ENCODE measurements at places on chromosomes 4 and X.
A peak's percentile ranks its signal among the peaks of the same experiment; 100 is the strongest.

GRCh38 chr4:1960170-1960825 lies 48.5 kb downstream of the NELFA start:
- no peak for DNase-seq

DNA sequence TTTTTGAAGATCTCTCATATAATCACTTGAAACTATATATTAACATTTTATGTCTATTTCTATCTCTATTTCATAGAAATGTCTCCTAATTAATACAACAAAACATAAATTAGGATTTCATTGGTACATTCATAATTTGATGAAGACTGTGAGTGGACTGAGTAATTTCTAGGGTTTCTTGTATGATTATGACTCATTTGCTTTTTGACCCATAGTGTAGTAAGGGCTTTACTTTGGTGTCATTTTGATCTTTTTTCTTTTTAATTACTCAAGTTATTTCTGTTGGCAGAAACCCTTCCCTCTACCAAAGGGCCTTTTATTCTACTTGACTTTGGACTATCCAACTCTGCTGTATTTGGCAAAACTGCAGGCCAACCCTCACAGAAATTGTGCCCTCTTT lies 207.9 kb upstream of the MAGEB16 start:
- no peak for DNase-seq

- no peak for DNase-seq
These were observed 48.6 kb downstream of the MAGEA9 start for GRCh38 chrX:149830192-149830873.

- DNase-seq: peak; percentile 89
These were observed at the start of gene ARHGAP24 for GRCh38 chr4:85474818-85475630. Gene ARHGAP24 (plus strand): TSS chr4:85475150.

DNA sequence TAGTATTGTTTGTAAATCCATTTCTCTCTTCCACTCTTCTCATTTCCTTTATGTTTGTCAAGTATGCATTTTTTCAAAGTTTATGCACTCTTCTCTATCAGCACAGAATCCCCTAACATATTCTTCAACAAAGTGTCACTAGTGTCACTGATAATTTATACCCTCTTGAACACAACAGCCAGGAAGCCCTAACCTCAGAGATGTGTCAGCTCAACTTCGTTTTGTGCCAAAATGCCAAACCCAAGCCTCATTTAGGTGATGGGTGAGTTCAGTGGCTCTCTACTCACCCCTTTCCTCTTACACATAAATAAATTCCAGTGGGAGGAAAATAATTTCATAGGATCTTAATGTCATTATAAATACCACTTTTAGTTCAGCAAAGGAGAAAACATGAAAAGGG lies 22.4 kb upstream of the P2RY10 start:
- no peak for DNase-seq

DNA sequence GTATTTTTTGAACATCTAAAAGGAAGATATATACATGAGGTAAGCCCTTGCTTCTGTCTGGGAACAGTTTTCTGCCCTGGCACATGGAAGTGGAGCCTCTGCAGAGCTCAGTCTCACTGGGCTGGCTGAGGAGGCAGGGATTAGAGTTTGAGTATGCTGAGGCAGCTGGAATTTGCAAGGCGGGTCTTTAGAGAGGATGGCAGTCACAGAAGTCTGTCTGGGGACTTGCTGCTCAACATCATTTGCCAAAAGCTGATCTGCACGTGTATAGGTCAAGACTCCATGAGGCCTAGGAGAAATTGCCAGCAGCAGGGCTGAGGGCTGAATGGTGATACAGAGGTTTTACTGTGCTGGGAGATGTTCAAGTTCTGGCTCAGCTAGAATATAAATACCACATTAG lies 163.6 kb upstream of the ANK2 start:
- no peak for DNase-seq

DNA sequence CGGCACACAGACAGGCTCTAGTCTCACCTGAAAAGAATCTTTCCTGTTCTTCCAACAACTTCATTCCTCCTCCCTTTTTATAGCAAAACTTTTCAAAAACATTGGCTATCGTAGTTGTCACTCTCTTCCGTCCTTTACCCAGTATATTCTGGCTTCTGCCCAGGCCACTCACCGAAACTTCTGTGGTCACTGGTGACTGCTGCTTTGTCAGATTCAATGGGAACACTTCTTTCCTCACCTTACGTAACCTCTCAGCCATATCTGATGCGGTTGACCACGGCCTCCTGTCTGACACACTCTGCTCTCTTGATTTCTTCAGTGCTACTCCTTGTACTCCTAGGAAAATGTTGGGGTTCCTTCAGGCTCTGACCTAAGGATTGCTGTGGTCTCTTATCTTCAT lies 9.2 kb upstream of the RNF150 start:
- no peak for DNase-seq

DNA sequence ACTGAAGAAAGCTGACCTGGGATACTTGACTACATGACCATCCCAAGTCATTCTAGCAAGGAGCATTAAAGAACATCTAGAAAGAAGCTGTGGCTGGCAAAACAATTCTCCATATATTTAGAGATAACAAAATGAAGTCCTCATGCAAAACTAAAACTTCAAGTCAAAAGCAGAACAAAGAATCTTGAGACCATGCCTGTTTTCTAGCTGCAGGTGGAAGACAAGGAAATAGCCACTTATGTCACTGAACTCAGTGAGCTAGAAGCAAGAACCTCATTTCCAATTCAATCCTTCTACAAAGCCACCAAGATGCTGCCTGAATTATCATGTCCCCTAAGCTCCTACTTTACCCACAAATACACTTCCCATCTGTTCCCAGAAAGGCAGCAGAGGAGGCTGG lies 13.8 kb downstream of the USP46 start:
- DNase-seq: no peak

- no peak for DNase-seq
These were observed 27.6 kb downstream of the MAP3K15 start for GRCh38 chrX:19487520-19488200.

- no peak for DNase-seq
These were observed 309.9 kb downstream of the ARAP2 start for GRCh38 chr4:35934320-35934981.

GRCh38 chr4:88101165-88101564 lies 57.3 kb downstream of the ABCG2 start:
- DNase-seq: no peak

GRCh38 chr4:87388901-87389300 lies 2.1 kb downstream of the HSD17B11 start:
- no peak for DNase-seq

DNA sequence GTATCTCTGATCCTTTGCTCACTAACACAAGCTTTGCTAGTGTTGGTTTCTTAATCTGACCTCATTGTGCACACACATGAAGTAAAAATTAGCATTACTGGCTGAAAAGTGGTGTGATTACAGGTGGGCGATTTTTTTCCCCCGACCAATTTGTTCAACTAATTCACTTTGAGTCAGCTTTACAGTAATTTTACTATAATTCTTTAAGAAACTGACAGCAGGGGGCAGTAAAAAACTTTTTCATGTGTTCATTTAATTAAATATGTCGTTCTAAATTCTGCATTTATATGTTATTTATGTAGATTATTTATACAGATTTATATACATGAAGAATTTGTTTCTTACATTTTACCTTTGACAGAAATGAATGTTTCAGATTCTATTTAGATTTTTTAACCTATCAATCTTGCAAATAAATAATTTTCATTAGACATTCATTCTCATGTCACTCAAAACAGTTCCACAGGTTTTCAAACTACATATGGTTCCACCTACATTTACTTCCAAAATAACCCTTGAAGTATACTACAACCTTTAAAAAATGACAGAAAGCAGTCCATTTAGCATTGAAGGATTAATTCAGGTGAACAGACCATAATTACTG lies 17.5 kb downstream of the PALLD start:
- no peak for DNase-seq

DNA sequence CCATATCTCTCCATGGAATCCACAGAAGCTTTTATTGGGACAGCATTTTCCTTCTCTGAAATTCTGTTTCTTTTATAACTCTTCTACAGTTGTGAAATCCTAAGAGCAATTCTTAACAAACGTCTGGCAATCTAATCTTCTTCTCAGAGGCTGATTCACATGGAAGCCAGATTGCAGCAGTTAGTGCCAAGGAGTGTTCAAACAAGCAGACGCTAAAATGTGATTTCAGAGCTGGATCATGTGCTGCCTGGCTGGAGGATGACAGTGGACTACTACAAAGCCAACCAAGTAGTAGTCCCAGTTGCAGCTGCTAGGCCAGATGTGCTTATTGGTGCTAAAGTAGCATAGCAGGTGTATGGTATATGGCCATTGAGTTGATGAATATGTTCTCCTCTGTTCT lies 27.7 kb upstream of the GLRB start:
- peak; percentile 24 for DNase-seq

- DNase-seq: peak; percentile 19
These were observed 3.1 kb upstream of the GRPEL1 start for GRCh38 chr4:7070729-7071511.

GRCh38 chr4:84503495-84504437 lies 4.7 kb upstream of the NKX6-1 start:
- peak; percentile 37 for DNase-seq

GRCh38 chr4:182801636-182802035 lies 115.5 kb downstream of the DCTD start:
- DNase-seq: no peak

GRCh38 chr4:151439320-151439719 lies 30.3 kb downstream of the FHIP1A start:
- no peak for DNase-seq

- no peak for DNase-seq
These were observed 30.1 kb upstream of the HGFAC start for GRCh38 chr4:3411676-3412075.

DNA sequence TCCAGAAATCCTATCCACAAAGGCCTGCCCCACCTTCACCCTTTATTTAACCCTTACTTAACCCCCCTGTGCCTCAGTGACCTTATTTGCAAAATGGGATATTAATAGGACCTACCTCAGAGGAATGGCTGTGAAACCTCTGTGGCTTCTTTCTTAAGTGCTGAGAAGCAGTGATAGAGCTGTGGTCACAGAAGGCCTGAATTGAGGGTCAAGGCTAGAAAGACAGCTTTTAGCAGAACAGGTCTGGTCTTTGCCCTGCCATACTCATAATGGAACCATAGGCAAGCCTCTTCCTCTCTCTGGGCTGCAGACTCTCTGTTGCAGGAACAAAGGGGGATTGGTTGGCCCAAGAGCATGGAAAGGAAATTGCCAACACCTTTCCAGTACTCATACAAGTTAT lies 63.5 kb upstream of the MAMLD1 start:
- DNase-seq: no peak

DNA sequence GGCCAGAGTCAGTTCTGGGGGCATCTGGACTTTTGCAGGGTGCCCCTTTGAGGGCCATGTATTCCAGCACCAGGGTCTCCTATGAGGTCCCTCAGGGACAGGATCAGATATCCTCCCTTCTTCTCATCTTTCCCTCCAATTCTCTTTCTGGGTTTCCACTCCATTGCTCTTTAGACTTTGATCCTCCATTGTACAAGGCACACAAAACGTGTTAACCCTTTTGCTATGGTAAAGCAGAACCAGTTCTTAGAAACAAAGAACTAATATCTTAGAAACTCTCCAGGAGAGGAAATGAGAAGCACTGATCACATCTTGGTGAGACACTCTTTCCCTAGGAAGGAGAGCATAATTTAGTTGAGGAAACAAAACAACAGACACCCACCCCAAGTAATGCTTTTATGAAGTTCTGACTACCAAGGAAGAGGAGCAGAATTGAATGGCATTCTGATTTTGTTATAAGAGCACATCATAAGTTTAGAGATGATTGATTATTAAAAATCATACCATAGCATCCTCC lies 200.7 kb upstream of the NPY2R start:
- no peak for DNase-seq

- DNase-seq: no peak
These were observed 150.6 kb downstream of the CHIC2 start for GRCh38 chr4:53913771-53914170.

- DNase-seq: no peak
These were observed 704.8 kb upstream of the AADAT start for GRCh38 chr4:170794525-170794924.

DNA sequence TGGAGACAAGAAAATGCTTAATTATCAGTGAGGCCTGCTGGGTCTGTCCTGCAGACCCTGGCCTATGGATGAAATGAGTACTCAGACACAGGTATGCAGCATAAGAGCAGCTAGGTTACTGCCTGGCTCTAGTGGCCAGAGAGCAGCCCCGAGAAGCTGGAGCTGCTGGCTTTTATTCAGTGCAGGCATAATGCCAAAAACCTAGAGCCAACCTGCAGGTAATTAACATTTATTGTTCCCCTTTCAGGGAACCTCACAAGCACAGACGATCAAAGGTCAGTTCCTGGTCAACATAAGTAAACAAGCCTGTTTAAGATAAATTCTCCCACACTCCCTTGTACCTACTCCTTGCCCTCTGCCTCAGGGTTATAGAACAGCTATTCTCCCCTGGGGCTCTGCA lies 13.3 kb downstream of the IDS start:
- no peak for DNase-seq

DNA sequence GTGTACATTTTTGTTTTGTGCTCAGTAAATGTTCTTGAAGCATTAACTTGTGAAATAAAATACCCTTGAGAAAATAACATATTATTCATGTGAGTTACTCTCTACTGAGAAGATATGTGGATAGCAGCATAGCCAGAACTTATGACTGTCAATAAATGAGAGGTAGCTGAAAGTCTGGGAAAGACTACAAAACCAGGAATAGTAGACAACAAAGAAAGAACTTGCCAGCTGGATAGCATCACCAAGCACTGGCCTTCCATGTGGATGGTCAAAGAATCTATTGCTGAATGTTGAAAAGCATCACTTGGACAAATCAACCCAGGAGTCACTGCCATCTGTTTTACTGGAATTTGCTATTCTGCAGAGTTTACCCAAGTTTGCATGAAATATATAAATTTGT lies 650.0 kb upstream of the HTR2C start:
- DNase-seq: no peak

DNA sequence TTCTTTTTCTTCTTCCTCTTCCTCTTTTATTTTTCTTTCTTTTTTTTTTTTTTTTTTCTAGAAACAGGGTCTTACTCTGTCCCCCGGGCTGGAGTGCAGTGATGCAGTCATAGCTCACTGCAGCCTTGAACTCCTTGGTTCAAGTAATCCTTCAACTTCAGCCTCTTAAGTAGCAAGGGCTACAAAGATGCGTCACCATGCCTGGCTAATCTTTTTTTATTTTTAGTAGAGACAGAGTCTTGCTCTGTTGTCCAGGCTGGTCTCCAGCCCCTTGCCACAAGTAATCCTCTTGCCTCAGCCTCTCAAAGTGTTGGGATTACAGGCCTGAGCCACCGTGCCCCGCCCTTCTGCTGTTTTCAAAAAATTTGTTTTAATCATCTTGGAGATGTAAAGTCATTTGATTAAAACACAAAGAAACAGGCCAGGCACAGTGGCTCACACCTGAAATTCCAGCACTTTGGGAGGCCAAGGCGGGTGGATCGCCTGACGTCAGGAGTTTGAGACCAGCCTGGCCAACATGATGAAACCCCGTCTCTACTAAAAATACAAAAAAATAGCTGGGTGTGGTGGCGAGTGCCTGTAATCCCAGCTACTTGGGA lies 28.1 kb downstream of the SYNPO2 start:
- no peak for DNase-seq

Data from non-pigmented ciliary epithelial cell (primary cell).